ENCODE measurements at places on chromosomes 2 and 18. TPM values are rescaled to one million over a fixed set of nuclear protein-coding genes. Genes with fewer than 3 reads are reported as not detected.

DNA sequence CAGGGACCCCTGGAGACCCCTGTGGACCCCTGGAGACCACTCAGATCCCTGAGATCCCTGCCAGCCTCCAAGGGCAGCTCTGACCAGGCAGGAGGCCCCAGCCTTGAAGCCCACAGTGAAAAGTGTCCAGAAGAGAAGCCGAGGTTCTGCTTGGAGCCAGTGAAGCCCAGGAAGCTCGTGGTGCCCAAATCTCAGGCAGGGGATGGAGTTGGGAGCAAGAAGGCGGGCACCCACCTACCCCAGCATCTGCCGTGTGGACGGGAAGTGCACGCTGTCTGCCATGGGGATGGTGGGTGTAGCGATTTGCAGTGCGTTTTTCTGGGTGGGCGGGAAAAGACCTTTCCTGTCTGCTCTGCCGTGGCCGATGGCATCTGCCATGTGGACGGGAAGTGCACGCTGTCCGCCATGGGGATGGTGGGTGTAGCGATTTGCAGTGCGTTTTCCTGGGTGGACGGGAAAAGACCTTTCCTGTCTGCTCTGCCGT is 120.6 kb upstream of the CTDP1 start:
- no peak for DNase-seq

XDH gene
- 1.2 TPM for total RNA-seq

CNTNAP5 gene
- total RNA-seq = 0.17 TPM

GRCh38 chr18:48928787-48929186 is 22.0 kb downstream of the SMAD7 start:
- no peak for DNase-seq

- DNase-seq = no peak
These were observed 367.9 kb downstream of the DSC3 start for GRCh38 chr18:30674596-30674995.

DNA sequence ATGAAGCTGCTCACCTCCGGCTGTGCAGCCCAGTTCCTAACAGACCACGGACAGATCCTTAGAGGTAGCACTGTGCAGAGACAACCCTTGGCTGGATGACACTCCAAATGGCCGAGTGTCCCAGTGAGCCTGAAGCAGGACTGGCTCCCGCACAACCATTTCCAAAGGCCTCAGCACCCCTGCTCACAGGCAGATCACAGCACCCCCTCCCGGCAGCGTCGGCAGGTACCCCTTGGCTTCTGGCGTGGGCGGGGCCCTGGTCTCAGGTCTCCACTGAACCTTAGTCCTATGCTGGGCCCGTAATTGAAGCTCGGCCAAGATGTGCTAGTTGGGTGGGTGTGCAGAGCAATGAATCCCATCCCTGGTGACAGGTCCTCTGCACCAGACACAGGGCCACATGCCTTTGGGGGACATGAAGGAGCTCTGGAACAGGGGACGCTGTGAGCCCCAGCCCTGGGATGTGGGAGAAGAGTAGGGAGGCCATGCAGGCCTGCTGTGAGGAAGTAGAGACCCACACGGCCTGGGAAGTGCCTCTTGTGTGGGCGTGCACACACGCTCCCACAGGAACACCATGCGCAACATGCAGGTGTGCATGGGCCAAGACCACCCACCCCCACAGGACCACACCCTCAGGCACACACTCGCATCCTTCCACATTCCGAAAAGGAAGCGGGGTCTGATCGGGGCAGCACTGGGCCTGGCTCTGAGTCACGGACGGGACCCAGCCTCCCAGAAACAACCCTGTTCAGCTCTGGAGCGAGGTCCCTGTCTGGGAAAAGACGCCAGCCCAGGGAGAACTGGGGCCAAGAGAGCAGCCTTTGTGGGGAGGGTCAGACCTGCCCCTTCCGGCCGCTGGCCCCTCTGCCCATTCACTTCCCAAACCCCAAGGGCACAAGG is 2.8 kb downstream of the DUSP2 start:
- DNase-seq = no peak
